ENCODE measurements at places on chromosomes 12 and 14. TPM values are rescaled to one million over a fixed set of nuclear protein-coding genes. Genes with fewer than 3 reads are reported as not detected.

- peak; percentile 70 for DNase-seq
Observed at GRCh38 chr14:100617410-100618317, 30.4 kb upstream of the BEGAIN start.

- DNase-seq: no peak
Observed at GRCh38 chr14:104084251-104085002, 1.1 kb upstream of the ASPG start.

GRCh38 chr14:80208461-80208860, 2.8 kb downstream of the DIO2 start:
- DNase-seq: no peak

DNA sequence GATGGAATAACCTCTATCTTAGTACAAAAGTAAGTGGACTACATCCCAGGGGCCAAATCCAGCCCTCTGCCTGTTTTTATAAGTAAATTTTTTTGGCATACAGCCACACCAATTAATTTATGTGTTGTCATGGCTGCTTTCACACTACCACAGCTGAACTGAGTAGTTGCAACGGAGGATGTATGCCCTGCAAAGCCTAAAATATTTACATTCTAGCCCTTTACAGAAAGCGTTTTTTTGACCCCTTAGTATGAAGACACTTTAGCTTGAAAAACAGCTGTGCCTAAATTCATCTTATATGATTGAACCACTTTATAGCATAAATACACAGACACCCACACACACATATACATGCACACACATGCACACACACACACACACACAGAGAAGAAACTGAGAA, 501.6 kb downstream of the EGLN3 start:
- no peak for DNase-seq

GRCh38 chr12:119486599-119487154, 106.9 kb upstream of the TMEM233 start:
- no peak for DNase-seq

Gene SOAT2
- polyA plus RNA-seq: 0.12 TPM

- no peak for DNase-seq
Observed at GRCh38 chr12:70508178-70508577, 129.1 kb downstream of the PTPRB start.

DNA sequence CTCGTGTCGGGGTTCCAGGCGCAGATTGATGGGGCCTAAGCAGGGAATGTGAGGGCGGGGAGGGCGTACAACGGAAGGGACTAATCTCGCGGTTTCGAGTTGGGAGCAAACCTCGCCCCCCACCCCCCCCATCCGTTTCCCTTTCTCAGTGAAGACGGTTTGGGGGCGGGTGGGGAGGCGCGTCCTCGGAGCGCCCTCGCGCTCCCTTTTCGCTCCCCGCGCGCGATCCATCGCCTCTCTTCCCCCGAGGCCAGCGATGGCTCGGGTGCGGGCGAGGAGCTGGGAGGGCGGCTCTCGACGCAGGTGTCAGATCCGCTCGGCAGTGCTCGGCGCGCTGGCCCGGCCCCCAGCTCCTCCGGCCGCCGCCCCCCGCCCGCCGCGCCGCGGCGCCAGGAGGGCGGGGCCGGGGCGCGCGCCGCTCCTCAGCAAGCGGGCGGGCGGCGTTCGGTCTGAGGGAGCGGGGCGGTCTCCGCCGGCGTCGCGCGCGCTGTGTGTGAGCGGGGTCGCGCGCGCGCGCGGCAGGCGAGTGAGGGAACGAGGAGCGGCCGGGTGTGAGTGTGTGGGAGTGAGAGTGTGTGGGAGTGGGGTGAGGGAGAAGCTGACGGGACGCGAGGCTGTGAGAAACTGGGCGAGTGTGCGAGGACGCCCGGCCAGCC, at the start of gene RIMKLB:
Gene RIMKLB (plus strand): TSS at position 516 of the 656 bp plus-strand sequence. CDS start 15,876 bp downstream, outside the sequence.
- DNase-seq: peak; percentile 97

GRCh38 chr14:75155169-75155568, 21.2 kb downstream of the TMED10 start:
- no peak for DNase-seq

Gene REM2
- polyA plus RNA-seq: 0.12 TPM

Gene PCED1B
- 0.79 TPM for polyA plus RNA-seq
